Stimulated activated CD8-positive, alpha-beta memory T cell treated with anti-CD3 and anti-CD28 coated beads, Interleukin-4, amount 100 ng/mL, for 4 hours (primary cell): ENCODE measurements at places on chromosomes 6 and 20.

GRCh38 chr6:91149246-91149955, 562.5 kb upstream of the MAP3K7 start:
- no peak for DNase-seq

DNA sequence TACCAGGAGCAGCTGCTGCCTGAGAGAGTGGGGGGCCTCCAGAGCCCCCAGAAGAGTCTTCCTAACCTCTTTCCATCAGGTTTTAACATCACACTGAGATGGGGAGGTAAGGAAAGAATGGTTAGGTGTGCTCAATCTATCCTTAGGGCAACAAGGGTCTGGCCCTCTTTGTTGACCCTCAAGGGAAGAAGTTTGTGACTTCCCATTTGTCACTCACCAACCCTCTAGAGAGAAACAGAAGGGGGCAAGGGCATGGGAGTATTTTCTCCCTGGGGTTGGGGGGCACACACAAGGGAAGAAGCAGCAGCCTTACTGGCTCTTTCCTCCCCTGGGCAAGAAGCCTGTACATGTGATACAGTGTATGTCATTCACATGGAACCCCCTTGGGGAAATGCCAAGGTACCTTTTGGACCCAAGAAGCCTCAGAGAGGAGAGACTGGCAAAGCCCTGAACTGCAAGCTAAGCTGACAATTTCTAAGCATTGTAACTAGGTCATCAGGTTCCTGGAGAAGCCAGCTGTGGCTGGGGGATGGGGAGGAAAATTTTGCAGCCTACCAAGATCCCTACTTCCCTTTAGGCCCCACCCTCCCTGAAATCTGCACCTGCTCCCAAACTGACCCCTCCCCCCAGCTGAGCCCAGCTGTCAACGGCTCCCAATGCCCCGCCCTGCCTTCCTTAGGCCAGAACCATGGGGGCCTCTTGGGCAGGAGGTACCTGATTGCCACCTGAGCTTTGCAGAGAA, 14.5 kb downstream of the BCL2L1 start:
- DNase-seq, result no peak

GRCh38 chr6:91654357-91654756, 1067.5 kb upstream of the MAP3K7 start:
- DNase-seq, result no peak

DNA sequence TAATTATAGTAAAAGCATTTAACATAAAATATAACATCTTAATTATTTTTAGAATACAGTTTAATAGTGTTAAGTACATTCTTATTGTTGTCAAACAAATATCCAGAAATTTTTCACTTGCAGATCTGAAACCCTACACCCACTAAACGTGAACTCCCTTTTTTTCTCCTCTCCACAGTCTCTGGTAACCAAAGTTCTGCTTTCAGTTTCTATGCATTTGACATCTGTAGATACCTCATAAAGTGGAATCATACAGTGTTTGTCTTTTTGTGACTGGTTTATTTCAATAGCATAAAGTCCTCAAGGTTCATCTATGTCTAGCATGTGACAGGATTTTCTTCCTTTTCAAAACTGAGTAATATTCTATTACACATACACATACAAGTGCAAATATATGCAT, 286.3 kb downstream of the BTBD3 start:
- no peak for DNase-seq

- no peak for DNase-seq
Observed at GRCh38 chr20:4012589-4012988, 2.8 kb downstream of the RNF24 start.

- no peak for DNase-seq
Observed at GRCh38 chr20:50582591-50583234, 72.5 kb downstream of the PTPN1 start.

DNA sequence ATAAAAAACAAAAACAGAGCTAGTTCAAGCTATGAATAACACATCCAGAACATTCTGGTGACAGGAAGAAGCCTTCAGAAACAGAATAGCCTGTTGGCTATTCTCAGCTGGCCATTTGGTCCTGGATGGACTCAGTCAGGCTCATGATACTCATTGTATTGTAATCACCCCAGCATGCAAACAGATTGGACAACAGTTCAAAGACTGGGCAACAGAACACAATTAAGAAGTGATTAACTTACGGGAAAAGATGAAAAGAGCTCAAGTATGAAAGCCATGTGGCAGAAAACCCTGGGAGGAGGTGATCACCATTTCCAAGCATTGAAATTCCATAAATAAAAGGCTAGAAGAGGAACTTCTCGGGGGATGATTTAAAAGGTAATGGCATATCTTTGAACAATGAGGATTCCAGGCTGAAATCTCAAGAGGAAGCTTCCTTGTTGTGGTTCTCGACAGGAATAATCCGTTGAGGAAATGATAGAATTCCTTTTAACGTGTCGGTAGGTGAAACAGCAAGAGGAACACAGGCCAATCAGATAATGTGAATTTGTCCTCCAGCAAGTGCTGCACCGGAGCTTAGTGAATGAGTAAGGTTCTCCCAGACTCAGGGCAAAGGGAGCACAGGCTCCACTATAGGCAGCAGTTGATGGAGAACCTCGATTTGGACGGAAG, 172.4 kb downstream of the BCAS1 start:
- DNase-seq, result no peak

DNA sequence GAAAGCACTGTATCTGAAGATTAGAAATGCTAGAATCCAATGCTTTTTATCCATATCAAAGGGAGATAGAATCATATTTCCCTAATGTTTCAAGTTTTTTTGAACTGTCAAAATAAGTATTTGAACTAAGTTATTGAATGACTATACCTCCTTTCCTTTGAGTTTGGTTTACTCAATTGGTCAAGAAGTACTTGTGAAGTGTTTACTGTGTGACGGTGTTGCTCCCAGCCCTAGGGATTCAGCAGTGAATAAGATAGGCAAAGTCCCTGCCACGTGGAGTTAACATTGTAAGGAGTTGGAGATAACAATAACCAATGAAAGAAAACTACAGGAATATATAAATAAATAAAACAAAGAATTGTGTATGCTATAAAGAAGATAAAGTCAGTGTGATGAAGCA, 535.9 kb downstream of the FRK start:
- DNase-seq, result no peak

DNA sequence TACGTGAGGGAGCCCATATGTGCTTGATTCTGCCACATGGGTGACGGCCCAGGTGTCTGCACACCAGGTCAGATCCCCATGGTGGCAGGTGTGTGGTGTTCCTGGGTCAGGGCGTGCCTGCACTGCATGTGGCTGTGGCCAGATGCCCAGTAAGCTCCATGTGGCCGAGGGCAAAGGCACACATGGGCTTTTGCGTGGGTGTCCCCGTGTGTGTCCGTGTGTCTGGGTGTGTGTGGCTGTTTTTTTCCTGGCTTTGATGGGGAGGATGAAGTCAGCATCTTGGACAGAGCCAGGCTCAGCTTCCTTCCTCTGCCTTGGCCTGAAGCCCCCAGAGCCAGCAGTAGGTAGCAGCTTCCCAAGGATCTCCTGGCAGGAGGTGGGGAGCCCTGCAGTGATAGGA, 1.5 kb upstream of the TNXB start:
- no peak for DNase-seq

- no peak for DNase-seq
Observed at GRCh38 chr6:166306378-166307081, 1.7 kb downstream of the PRR18 start.

DNA sequence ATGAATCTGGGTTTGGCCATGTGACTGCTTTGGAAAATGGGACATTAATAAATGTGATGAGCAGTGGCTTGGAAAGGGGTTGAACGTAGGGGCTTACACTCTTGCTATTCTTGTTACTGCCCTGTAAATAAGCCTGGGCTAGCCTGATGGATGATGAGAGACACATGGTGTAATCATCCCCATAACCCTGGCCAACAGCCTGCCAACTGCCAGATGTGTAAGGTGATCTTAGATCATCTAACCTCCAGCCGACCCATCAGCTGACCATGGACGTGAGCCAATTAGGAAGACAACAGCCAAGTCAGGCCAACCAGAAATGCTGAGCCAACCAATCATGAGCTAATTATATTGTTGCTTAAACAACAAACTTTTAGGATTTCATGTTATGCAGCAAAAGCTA, 25.2 kb downstream of the FBXO30 start:
- DNase-seq, result no peak

GRCh38 chr20:43550456-43550855, 8.4 kb upstream of the SGK2 start:
- no peak for DNase-seq

DNA sequence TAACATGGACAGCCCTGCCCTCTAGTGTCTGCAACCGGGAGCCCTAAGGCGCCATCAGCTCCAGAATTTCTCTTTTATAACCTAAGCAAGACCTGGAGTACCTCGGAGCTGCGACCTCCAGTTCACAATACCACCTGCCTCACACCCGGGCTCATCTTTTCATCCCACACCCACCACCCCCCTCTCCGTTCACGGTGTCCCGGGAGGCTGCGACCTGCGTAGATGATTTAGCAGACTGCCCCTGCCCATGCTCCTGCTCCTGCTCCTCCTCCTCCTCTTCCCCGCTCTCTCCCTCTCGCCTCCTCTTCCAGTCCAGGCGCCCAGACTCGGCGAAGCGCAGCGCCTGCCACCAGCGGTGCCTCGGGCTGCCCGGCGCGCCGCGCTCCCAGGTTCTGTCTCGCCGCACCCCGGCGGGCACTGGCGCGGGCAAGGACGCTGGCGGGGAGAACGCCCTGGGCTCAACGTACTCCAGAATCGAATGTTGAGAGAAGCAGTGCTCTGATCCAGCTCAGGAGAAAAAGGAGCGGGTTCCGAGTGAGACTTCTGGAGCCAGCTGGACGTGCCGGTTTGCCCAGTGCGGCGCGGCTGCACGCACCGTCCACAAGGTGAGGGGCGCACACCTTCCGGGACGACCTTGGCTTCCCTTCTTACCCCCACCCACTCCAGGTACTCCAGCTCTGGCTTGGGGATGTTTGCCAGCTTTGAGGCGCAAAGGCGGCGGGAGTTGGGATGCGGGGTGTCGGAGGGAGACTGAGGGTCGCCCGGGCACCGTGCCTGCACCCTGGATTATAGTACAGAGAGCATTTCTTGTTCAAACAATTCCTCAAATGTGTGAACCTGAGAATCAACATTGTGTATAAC, at the start of gene HTR1E:
Gene HTR1E (plus strand): TSS at position 310 of the 861 bp plus-strand sequence. CDS start 77,807 bp downstream, outside the sequence.
- no peak for DNase-seq

- DNase-seq, result no peak
Observed at GRCh38 chr6:722608-723007, 29.7 kb upstream of the EXOC2 start.

DNA sequence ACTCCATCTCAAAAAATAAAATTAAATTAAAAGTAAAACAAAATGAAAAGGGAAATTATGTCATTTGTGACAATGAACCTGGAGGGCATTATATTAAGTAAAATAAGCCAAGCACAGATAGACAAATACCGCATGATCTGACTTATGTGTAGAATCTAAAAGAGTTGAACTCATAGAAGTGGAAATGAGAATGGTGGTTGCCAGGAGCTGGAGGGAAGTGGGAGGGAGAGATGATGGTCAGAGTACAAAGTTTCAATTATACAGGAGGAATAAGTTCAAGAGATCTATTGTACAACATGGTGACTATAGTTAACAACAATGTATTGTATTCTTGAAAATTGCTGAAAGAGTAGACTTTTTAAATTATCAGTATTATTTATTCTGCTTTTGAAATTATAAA, 183.4 kb downstream of the ID4 start:
- DNase-seq, result no peak

DNA sequence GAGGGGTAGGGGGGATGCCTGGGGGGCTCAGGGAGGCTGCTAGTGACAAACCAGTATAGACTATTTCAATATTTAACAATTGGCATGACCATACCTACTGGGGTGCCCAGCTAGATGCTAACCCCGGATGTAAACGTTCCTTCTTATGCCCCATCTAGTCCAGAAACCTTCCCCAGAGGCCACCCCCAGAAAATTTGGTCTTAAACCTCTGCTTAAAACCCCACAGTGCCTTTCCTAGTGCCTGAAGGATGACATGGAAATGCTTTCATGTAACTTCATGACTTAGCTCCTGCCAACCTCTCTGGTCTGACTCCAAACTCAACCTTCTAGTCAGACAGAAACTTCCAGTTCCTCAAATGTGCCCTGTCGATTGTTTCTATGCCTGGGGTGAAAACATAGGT, 52.0 kb downstream of the JPH2 start:
- DNase-seq, result no peak

DNA sequence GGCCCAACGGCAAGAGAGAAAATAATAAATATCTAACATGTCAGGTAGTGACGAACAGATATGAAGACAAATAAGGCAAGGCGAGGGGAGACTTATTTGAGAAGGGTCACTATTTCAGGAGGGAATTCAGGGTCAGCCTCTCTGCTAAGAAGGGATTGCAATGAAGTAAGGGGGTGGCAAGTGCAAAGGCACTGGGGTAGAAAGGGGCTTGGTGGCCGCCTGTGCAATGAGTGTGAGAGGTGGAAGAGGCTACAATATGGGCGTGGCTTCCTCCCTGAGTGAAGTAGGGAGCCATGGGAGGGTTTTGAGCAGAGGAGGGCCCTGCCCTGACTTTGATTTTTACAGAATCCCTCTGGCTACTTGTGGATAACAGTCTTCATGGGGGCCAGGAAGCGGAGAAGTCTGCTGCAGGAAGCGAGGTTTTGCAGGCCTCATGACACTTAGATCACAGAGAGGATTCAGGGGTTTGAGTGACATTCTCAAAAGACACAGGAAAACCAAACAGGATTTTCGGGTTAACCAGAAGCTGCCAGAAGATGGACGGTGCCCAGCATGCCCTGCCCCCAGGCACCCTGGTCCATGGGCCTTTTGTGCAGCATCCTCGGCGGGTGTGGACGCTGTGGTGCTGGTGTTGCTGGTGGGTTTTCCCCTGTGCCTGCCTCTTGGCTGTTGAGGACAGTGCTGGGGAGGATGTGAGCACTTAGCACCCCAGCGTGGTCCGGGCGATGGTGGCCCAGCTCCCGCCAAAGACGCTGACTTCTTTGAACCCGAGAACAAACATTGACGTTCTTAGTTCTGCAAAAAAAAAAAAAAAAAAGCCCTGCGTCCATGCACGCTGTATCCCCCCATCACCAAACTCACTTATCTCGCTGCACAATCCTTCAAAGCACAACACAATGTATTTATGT, 124.2 kb upstream of the PTPN1 start:
- peak; percentile 14 for DNase-seq

DNA sequence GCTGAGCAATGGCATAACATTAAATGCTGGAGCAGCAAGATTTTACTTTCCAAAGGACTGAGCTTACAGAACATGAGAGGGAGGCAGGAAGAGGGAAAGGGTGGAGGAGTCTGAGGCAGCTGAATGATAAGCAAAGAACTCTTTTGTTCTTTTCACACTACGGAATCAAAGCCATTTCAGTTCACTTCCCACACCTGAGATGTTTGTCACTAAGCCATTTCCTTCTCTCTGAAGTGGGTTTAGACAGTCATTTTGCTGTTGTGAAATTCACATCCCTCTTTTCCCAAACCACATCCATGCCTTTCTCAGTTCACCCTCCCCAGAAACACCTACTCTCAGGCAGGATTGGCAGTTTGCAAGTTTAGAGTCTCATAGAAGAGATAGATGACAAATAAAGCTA, 267.9 kb downstream of the ADGRG6 start:
- no peak for DNase-seq
